Stimulated activated CD4-positive, alpha-beta T cell treated with anti-CD3 and anti-CD28 coated beads, TNF-alpha, amount 100 ng/mL, for 24 hours (primary cell): ENCODE measurements at places on chromosomes 16 and 17.

DNA sequence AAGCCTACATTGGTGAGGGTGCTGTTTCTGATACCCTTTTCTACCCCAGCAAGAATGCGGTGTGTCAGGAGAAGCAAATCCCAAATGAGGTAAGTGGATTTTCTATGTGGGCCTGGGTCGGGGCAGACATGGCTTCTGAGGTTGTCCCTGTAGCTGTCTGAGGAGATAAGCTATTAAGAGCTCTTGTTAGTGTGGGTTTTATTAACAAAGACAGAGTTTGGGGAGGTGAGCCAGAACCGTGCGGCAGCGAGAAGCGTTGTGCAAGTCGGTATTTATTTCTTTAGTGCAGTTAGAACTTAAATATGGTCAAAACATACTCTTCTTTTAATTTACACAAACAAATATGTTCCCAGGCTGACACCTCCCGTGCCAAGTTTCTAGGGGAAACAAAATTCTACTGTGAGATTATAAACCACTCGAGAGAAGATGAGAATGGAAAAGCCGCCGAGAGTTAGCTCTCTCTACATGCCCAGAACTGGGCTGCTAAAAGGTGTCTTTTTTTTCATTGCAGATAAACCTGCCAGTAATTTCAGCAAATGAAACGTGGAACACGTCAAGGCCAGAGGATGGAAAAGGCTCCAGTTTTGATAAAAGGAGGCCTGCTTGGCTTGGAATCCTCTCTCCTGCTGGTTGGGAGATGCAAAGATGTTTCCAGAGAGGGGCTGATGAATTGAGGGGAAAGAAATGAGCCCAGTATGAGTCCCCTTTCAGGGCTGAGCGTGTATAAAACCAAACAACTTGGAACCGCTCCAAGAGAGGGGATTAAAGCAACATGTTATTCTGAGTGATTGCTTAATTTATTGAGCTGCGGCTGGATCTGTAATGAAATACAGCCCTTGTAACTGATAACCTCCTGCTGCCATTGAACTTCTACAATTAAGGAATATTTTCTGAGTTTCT, 254.6 kb downstream of the MRTFB start:
- no peak for DNase-seq

DNA sequence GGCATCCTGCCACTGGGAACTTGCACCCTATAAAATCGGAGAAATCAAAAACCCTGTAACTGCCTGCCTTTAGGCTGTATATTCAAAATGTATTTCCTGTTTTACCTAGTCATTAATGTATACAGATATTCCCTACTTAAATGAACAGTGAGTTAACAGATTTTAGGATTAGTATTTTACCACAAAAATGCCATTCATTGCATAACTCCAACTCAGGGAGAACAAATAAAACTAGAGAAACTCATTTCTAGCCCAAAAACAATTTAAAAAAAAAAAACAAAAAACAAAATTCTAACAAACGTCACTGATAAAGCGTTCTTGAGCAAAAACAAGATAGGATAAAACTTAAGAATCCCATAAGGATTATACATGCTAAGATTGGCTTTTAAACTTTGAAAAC, 3.7 kb upstream of the DHX33 start:
- DNase-seq: no peak

GRCh38 chr17:81285179-81285878, 9.8 kb downstream of the SLC38A10 start:
- no peak for DNase-seq

GRCh38 chr17:77306790-77307478, 166.2 kb downstream of the SEC14L1 start:
- DNase-seq: no peak

- DNase-seq: no peak
These were observed 27.4 kb downstream of the CEP95 start for GRCh38 chr17:64534187-64534586.

DNA sequence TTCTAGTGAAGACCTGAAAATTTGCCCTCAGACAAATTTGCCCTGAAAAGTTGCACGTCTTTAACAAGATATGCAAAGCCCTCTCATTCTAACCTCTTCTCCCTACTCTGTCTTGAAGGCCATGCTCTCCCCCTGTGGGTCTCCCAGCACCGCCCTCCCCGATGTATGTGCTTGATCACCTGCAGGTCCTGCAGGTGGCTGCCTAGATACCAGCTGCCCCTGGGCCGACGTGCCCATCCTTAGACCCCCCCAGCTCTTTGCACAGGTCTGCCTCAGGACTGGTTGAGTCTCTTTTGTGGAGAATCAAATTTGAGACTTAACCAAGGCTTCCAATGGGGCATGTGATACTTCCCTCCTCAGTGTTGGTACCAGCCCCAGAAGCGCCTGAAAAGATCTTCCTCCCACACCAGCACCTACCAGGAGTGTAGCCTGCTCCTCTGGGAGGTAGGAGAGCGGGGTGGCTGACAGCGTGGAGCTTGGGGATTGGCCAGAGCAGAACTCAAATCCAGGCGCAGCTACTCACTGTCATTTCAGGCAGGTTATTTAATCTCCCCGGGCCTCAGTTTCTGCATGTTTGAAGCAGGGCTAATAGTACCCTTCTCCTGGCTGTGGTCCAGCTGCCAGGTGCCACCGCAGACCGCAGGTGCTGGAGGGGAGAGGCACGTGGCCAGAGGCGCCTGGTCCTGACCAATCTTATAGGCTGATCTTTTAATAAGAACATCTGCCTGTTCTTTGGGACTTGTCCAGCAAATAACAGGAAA, 4.5 kb upstream of the MRPL38 start:
- no peak for DNase-seq

- DNase-seq: no peak
These were observed 617 bp upstream of the CCR7 start for GRCh38 chr17:40565769-40566409.

DNA sequence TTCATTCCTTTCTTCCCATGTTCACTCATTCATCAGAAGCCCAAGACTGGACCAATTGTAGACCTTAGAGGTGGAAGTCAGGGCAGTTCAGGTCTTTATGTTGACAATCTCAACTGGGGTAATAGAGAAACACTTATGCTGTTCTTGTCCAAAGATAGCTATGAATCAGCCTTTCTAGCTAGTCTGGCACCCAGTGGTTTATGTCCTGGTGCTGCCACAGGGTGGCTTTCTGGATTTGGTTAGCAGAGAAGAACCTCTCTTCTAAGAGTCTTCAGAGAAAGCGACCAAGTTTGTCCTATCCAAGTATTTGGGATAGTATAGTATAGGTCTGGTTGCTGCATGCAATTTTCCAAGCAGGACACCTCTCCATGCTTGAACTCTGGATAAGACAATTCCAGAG, 83.3 kb downstream of the NOG start:
- DNase-seq: no peak

DNA sequence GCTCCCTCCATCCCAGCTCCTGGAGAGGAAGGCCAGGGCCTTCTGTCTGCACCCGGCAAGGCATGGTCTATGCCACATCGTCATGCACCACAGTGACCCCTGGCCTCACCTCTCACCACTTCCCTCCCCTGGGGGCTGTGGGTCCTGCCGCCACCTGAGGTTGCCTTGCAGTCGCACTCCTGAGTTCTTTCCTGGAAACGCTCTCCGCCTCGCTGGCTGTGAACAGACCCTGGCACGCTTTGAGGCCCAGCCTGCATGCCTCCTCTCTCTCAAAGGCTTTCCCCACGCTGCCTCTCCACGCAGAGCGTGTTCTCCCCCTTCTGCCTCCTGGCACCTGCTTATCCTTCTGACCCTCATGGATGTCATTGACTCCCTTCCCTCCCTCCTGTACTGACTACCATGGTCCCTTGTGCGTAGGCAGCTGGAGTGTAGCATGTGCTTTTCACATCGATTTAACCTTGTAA, 45.4 kb downstream of the SEC14L1 start:
- DNase-seq: no peak

DNA sequence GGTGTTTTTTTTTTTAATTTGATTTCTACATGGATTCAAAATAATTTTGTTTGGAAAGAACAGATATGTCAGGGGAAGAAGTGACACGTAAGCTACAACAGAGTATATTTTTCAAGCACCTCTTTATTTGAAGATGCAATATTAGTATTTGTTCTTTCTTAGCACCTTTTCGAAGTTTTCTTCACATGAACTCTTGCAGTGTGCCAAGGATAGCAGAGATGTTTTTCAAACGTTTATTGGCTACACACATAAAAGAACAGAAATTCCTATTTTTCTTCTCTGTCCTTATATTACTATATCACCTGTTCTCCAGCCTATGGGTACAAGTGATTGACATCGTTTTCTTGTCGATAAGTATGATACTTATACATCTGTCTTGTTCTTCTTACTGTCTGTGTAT, 192.7 kb upstream of the TBX2 start:
- no peak for DNase-seq

DNA sequence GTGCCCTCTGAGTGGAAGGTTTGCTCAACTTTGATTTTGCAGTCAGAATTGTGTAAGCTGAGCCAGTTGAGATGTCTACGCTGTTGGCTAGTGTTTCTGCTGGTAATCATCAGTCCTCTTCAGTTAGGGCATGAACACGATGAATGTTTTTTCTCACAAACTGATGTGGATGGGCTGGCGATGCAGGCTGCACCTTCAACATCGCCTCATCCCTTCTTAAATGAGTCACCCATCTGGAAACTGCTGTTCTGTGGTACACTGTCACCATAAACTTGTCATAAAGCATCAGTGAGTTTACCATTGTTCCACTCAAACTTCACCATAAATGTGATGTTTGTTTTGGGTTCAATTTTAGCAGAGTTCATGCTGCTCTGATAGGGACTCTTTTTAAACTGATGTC, 8.4 kb downstream of the C16orf95 start:
- no peak for DNase-seq

GRCh38 chr17:12388226-12388625, 277.5 kb upstream of the MYOCD start:
- no peak for DNase-seq

GRCh38 chr17:59074494-59074893, 32.2 kb downstream of the TRIM37 start:
- no peak for DNase-seq

DNA sequence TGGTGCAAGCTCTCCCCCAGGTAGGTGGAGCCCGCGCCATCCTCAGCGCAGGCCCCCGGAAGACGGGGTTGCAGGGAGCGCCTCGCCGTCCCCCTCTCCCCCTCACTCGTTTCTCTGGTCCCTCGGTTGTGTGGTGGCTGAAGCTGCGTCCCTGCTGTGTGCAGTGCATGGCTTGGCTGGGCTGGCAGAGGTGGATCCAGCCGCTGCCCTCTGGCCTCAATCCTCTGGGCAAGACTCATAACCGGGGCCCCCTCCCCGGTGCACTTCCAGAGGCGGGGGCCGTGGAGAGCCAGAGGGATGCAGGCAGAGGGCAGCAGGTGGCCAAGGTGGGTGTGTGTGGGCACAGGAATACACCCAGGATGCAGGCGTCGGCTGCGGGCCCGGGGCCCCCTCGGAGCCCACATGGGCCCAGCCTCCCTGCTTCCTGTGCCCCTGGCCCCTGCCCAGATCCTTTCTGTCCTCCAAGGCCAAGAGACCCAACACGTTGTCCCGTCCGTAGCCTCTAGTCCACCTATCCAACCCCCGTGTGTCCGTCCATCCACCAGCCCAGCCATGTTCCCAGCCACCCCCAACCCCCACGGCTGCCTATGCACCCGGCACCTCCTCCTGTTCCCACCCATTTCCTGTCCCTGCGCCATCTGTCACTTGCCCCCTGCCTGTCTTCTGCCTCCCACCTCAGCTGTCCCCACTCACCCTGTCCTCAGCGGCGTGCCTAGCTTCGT, 9.3 kb downstream of the TPSG1 start:
- DNase-seq: no peak

- DNase-seq: no peak
These were observed 181.3 kb downstream of the IRF8 start for GRCh38 chr16:86080131-86080875.

GRCh38 chr16:5838071-5838470, 740.5 kb upstream of the EEF2KMT start:
- no peak for DNase-seq
